LHCN-M2 (cell line): ENCODE measurements at places on chromosomes 1 and 21.

GRCh38 chr1:62810420-62811274 lies 26.7 kb downstream of the ATG4C start:
- DNase-seq = peak; percentile 0

GRCh38 chr1:47759251-47759935 lies 237.8 kb downstream of the TRABD2B start:
- no peak for DNase-seq

- no peak for DNase-seq
Measured at GRCh38 chr1:65056866-65057265, 90.5 kb upstream of the JAK1 start.

DNA sequence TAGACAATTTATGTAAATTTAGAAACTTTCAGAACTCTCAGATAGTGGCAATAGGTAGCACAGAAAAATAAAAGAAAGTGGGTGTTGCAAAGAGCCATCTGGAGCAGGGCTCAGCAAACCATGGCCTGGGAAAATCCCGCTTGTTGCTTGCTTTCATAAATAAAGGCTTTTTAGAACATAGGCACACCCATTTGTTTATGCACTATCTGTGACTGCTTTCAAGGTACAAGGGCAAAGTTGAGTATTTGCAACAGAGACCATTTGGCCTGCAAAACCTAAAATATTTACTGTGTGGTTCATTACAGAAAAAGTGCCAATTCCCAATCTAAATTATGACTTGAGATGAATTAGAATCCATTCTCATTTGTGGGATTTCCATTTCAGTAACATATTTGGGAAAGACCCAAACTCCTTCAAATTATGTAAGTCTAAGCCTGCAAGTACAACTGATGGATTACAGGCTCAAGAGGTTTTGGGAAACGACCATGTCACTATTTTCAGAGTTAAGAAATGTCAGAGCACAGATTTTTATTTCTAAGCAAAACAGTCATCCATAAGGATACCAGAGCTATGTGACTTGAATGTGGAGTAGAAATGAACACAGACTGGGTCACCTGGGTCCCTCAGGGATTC lies 43.5 kb upstream of the DPT start:
- DNase-seq = no peak

DNA sequence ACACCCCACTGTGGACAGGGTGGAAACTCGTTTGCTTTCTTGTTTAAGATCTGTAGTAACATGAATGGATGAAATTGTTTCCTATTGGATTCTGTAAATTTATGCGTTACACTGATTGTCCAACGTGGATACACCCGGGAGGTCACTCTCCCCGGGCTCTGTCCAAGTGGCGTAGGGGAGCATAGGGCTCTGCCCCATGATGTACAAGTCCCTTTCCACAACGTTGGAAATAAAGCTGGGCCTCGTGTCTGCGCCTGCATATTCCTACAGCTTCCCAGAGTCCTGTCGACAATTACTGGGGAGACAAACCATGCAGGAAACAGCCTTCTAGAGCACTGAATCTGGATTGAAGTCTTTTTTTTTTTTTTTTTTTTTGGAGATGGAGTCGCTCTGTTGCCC lies 1.4 kb downstream of the RCC1 start:
- peak; percentile 21 for DNase-seq

DNA sequence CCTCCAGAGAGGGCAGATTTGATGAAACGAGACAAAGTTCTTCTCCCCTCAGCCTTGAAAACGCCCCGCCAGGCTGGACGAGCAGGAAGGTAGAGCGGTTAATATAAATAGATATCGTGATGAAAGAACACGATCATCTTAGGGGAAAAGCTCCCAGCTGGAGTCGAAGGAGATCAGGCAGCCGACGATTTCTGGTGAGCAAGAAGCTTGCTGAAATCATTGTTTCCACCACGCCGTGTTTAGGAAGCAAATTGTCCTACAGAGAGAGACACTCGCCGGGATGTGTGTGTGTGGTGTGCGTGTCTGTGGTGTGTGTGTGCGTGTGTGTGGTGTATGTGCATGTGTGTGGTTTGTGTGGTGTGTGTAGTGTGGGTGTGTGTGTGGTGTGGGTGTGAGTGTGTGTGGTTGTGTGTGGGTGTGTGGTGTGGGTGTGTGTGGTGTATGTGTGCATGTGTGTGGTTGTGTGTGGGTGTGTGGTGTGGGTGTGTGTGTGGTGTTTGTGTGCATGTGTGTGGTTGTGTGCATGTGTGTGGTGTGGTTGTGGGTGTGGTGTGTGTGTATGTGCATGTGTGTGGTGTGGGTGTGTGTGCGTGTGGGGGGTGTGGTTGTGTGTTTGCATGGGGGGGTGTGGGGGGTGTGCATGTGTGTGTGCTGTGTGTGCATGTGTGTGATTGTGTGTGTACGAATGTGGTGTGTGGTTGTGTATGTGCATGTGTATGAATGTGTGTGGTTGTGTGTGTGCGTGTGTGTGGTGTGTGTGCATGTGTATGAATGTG lies 44.9 kb upstream of the ARHGEF16 start:
- no peak for DNase-seq

DNA sequence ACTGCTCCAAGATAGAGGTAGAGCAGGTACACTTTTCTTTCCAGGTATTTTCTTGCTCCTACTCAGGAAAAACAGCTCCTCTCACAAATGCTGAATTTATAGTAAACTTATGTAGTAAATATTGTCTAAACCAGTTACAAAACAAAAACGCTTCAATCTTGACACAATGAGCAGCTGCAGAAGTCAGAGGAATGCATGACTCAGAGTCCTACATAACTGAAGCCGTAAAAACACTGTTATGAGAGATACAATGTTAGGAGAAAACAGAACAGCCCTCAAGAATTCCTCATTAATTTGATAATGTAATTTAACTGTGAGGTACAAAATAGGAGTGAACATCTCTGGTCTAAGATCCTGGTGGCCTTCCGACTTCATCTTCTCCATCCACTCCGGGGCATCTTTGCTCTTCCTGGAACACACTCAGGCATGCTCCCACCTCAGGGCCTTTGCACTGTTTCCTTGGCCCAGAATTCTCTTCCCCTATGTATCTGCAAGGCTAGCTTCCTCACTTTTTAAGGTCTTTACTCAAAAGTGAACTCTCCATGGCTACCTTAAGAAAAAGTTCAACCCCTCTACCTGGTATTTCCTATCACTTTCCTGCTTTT lies 138.5 kb downstream of the SLC45A1 start:
- DNase-seq = peak; percentile 90

DNA sequence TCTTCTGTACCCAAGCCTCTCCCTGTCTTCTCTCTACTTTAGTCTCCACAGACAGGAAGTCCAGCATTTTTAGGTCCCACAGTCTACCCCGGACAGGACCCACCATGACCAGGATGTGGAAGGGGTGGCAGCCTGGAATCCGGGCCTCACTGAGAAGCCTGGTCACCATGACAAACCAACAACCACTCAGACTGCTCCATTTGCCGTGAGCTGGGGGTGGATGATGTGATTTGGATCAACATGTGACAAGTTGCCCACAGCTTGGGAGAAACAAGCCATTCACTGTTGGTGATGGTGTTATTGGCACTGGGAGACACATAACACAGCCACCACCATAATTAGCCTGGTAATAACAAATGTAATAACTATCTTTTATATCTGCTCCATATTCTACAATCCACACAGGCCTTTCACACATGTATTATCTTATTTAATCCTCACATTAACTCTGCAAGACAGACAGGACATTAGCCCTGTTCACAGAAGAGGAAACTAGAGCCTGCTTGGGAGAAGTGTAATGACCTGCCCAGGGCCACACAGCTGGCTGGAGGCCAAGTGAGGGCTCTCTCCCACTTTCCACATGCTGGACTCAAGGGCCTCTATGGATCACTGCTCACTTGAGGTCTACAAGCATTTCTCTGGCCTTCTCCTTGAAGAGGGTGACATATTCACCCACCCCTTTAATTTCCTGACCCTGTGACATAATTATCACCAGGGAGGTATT lies 22.9 kb downstream of the MEF2D start:
- DNase-seq = no peak

GRCh38 chr1:221045842-221046831 lies 166.9 kb downstream of the HLX start:
- DNase-seq = peak; percentile 29

GRCh38 chr1:114328361-114328904 lies 174.8 kb upstream of the SYT6 start:
- DNase-seq = no peak

- DNase-seq = no peak
Measured at GRCh38 chr1:71270394-71270915, 189.6 kb upstream of the ZRANB2 start.

GRCh38 chr1:227902641-227902990 lies 45.1 kb downstream of the WNT9A start:
- DNase-seq = no peak

DNA sequence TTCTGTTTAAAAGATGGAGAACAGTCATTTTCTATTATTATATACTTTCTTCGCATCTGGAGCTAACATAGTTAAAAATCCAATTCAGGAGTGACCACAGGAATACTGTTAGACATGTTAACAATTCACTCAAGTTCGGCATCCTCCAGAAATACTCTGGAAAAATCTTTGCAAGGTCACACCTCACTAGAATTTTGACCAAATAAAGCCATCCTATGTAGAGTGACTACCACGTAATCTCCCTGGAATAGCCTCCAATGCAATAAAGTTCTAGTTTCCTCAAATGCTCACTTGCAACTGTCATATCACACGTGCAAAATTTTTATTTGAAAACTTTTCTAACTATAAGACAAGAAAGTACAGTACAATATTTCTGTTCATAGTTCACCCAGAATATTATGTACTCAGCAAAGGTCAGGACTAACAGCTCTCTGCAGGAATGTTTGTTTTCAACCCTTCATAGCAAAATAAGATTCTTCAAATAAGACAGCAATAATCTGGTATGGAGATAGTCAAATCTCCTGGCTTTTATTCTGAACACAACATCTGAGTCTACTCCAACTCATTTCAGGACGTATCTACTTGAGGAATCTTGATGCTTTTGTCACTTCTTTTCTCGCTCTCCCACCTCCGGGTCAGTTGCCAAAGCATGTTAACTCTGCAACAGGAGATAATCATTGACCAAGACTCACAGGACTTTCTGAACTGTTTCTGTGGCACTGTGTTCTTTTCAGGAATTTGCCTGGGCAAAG lies 82.6 kb downstream of the GDAP2 start:
- DNase-seq = no peak

DNA sequence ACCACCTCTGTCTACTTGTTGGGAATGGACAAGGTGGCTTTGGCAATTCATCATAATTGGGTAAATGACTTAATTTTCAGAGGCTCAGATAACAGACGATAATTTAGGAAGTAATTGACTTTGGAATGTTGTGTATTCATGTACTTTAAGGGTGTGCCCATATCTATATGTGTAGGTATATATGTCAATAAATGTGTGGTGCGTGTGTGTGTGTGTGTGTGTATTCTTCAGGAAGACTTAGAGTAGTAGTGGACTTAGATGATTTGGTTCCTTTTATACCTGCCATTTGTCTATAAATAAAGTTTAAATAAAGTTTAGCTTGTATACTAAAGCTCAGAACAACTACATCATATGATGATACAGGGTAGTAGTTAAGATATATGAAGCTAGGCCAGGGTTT lies 20.0 kb upstream of the JUN start:
- no peak for DNase-seq

DNA sequence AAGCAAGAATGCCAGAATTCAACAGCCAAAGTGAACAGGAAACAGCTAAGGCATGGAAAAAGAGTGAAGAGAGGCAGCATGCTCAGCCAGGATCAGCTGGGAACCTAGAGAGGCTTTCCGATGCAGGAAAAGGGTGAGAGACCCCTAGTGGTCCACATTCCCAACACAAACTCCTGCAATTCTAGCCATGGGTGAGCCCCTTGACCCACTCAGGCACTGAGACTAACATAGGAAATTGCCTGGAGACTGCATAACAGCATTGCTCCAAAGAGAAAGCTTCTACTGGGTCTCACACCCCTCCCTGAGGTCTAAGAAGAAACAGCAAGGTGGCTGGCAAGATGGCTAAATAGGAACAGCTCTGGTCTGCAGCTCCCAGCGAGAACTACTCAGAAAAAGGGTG lies 123.2 kb downstream of the LHX8 start:
- DNase-seq = no peak

GRCh38 chr1:160519642-160520435 lies 3.2 kb downstream of the SLAMF6 start:
- DNase-seq = no peak

DNA sequence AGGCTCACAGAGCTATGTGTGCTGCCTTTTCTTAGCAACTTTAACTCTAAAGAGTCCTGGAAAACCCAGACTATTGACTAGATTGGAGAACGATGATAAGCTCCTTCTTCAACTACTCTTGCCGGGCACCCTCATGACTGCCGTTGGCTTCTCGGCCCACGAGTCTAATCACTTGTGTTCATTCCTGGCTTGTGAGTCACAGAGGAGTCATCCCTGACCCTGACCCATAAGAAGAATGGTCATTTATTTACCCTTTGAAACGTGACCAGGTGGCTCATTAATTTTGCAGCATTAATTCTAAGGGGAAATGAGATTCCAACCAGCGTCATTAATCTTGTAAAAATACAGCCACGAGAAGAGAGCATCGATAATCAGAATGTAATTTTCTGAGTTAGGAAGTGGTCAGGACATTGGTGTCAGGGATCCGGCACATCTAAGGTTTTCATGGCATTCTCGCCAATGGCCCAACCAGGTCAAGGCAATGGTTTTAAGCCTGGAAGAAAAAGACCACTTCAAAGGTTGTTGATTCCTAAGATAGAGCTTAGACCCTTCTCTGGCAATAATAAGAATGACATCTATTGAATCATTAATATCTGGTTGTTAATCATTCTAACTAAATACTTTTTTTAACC lies 183.6 kb upstream of the RUNX1 start:
- peak; percentile 94 for DNase-seq
